ENCODE measurements at places on chromosomes 5 and 9.

DNA sequence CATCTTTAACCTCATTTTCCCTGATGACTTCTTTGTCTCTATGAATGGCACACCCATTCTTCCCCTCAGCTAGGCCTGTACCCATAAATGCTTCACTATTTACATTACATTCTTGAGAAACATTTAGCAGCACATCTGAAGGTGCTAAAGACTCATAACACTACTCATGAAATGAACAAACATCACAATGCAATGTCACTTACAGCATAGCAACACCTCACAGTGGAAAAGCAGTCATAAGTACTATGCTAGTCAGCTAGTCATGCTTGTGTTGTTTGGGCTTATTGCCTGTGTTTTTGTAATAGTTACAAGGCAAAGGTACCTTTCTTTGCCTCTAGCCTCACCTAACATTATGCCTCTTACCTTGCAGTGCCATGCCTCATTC, 228.9 kb downstream of the KIAA0825 start:
- no peak for DNase-seq

DNA sequence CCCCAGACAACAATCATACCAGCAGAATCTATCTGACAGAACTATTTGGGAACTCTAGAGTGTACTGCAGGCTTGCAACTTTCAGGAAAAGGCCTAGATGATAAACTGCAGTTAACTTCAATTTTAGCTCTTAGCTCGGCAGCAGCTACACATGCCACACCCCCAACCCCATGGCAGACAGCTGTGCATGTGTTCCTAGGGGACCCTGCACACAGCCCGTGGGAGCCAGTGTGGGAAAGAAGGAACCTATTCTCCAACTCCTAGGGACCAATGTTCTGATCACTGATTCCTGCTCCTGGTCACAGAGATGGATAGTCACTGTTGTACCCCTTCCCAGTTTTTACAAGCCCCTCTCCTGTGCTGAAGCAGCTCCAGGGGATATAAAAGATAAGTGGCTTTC, 179.6 kb downstream of the DRD1 start:
- DNase-seq = no peak

GRCh38 chr5:55771175-55771655, 33.4 kb downstream of the DDX4 start:
- DNase-seq = no peak

GRCh38 chr9:130194378-130194932, 22.3 kb downstream of the NCS1 start:
- DNase-seq = no peak

GRCh38 chr9:131335368-131335755, 45.8 kb downstream of the PLPP7 start:
- DNase-seq = no peak

GRCh38 chr9:95434116-95435073, 82.4 kb downstream of the PTCH1 start:
- no peak for DNase-seq

Data from HT1080 (cell line).